ENCODE measurements at places on chromosomes 11 and 22.

DNA sequence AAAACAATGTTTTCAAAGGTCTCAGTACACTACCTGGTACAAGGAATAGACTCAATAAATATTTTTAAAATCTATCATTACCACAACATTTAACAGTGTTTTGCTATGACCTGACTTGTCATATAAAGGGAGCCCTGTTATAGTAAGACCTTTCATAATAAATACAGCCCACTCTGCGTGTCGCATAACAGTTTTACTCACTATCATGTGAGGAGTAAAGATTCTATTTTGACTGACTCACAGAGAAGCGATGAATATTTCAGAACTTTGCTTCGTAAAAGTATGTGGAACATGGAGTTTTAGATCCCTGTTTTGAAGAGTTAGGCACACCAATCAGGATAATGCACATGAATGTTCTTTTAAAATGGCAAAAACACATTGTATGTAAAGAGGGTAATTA lies 531.2 kb downstream of the KCNA4 start:
- no peak for DNase-seq

- DNase-seq = no peak
Observed at GRCh38 chr22:35384527-35384926, 3.6 kb downstream of the HMOX1 start.

GRCh38 chr22:17548010-17548755 lies 15.1 kb upstream of the SLC25A18 start:
- no peak for DNase-seq

GRCh38 chr11:61034704-61035525 lies 63.4 kb downstream of the CD6 start:
- DNase-seq = no peak

DNA sequence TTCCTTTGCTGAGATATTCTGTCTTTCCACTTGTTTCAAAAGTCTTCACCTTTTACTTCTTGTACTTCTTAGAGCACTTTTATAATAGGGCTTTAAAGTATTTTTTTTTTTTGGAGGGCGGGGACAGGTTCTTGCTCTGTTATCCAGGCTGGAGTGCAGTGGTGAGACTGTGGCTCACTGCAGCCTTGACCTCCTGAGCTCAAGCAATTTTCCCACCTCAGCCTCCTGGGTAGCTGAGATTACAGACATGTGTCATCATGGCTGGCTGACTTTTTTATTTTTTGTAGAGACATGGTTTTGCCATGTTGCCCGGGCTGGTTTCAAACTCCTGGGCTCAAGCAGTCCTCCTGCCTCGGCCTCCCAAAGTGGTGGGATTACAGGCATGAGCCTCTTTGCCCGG lies 57.9 kb downstream of the DYNC2H1 start:
- no peak for DNase-seq

GRCh38 chr11:72642043-72642883 lies 32.0 kb downstream of the PDE2A start:
- DNase-seq = no peak

DNA sequence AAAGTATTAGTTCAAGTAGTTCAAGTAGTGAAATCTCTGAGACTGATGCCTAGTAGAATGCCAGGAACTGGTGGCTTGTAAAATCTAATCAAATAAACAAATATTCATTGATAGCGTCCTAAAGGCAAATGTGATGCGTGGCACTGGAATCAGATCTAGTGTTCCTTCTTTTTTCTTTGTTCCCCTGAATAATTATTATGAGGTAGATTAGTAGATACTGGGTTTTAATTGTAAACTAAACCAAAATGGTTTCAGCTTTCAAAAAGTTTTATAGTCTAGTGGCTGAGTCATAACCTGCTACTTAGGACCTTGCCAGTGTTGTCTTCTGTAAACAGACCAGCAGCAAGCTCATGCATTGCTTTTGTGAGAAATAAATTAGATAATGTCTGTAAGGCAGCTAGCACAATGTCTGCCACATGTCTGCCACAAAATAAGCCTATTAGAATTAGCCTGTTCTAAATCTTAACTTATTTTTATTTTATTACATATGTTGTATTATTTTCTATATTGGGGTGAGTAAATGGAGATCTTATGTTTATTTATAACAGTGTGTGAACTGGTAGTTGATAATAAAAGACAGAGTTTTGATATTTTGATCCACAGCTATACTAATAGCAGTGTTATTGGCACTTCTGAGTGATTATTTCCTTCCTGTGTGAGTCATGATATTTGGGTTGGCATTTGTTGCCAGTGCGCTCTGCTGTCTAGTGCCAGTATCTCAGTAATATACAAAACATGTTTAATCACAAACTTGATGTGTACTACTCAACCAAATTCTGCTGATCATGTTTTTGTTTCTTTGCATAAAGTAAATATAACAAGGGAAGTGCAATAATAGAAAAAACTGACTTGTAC lies 135.7 kb downstream of the TMEM135 start:
- DNase-seq = no peak

DNA sequence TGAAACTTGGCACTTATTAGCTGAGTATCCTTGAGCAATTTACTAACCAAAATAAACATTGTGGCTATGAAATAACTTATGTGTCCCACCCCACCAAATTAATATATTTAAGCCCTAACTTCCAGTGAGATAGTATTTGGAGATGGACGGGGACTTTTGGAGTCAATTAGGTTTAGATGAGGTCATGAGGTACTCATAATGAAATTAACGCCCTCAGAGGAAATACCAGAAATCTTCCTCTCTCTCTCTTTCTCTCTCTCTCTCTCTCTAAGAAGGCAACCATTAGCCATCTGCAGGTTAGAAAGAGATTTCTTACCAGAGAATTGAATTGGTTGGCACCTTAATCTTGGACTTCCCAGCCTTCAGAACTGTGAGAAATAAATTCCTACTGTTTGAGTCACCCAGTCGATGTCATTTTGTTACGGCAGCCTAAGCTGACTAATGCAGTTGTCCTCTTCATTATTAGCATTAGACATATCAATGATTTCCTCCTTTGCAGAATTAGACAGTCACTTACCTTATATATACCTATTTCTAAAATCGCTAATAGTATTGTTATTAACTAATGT lies 1284.0 kb downstream of the FAM181B start:
- no peak for DNase-seq

DNA sequence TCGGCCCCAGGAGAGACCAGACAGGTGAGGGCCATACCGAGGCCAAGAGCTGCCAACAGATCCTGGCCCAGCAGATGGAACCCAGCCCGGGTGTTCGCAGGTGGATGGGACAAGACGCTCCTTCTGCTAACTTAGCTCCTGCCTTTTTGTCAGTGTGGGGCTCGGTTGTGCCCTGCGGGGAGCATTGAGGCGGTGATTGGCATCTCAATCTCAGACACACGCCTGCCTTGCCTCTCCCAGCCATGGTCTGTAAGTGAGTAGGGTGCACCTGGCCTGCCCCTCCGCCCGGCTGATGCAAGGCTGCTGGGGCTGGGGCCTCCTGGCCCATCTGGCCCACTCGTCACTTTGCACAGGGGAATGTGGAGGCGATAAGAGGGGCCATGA lies 350.1 kb downstream of the TBC1D22A start:
- no peak for DNase-seq

- DNase-seq = no peak
Observed at GRCh38 chr11:34203377-34203871, 98.0 kb downstream of the NAT10 start.

- DNase-seq = no peak
Observed at GRCh38 chr11:64065712-64066111, 30.0 kb downstream of the FLRT1 start.

DNA sequence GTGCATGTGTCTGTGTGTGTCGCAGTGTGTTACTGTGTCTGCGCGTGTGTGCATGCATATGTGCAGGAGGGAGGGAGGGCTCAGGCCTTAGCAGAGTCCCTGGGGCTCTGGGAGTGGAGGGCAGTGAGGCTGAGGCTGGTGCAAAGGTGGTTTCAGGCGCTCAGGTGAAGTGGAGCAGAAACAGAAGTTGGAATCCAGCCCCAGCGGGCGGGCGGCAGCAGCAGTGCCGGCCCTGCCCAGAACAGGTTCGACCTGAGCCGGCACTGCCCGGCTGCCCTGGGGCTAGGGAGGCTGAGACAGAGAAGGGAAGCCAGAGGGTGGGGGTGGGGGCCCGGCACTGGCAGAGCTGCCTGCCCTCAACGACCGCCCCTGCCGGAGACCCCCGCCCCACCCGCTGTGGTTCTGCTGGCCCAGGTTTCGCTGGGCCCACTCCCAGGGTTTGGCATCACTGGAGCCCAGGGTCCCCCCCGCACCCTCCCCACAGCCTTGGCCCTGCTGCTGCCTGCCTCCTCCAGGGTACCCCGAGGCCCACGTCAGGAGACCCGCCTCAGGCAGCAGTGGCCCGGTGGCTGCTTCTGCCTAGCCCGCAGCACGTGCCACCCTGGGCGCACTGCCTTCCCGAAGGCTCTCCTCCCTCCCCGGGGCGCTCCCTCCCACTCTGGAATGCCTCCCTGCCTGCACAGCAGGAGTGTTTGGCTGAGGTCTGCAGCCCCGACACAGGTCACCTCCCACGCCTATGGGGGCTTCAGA lies 13.3 kb downstream of the ASCL2 start:
- no peak for DNase-seq

GRCh38 chr11:96335388-96335787 lies 7.6 kb downstream of the MAML2 start:
- DNase-seq = no peak

- no peak for DNase-seq
Observed at GRCh38 chr11:18737642-18738041, 11.7 kb upstream of the IGSF22 start.

DNA sequence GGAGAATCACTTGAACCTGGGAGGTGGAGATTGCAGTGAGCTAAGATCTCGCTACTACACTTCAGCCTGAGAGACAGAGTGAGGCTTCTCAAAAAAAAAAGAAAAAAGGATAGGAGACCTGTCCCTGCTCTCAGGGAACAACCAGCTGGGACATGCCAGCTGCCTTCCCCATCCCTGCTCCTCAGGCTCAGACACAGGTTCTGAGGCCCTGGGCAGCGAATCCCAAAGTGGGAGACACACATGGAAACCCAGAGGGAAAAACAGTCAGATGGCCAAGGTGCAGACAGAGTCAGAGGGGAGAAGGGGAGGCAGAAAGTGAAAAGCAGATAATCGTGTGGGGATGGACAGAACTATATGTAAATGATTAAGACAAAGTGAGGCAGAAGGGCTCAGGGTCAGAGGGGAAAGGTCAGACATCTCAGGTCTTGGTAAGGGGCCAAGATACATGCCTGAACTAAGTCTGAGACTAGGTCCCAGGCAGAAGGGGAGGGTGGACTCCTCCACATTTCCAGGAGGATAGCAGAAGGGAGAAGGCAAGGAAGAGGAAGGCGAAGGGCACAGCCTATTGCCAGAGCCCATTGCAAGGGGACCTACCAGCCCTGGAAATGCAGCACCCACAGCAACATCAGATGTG lies 14.2 kb downstream of the STARD10 start:
- no peak for DNase-seq

GRCh38 chr11:61181489-61181888 lies 20.3 kb upstream of the VPS37C start:
- no peak for DNase-seq

DNA sequence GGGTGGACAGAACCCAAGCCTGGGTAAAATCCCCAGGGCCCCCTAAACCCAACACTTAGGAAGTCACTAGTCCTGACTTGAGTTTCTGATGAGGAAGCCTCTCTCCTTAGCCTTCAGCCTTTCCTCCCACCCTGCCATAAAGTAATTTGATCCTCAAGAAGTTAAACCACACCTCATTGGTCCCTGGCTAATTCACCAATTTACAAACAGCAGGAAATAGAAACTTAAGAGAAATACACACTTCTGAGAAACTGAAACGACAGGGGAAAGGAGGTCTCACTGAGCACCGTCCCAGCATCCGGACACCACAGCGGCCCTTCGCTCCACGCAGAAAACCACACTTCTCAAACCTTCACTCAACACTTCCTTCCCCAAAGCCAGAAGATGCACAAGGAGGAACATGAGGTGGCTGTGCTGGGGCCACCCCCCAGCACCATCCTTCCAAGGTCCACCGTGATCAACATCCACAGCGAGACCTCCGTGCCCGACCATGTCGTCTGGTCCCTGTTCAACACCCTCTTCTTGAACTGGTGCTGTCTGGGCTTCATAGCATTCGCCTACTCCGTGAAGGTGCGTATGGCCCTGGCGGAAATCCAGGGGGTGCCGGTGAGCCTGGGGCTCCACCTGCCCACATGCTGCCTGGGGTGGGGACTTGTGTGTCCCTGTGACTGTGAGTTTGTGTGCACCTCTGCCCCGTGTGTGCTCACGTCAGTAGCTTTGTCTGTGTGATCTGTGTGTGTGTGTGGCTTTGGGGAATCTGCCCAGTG lies at the start of gene IFITM1:
IFITM1 (plus strand) TSS at position 254 of the 767 bp plus-strand sequence; CDS start at position 385, 131 bp downstream.
- DNase-seq = no peak

- no peak for DNase-seq
Observed at GRCh38 chr11:62716206-62716605, 8.7 kb downstream of the GNG3 start.

GRCh38 chr11:83438438-83438837 lies 152.3 kb upstream of the CCDC90B start:
- DNase-seq = no peak

DNA sequence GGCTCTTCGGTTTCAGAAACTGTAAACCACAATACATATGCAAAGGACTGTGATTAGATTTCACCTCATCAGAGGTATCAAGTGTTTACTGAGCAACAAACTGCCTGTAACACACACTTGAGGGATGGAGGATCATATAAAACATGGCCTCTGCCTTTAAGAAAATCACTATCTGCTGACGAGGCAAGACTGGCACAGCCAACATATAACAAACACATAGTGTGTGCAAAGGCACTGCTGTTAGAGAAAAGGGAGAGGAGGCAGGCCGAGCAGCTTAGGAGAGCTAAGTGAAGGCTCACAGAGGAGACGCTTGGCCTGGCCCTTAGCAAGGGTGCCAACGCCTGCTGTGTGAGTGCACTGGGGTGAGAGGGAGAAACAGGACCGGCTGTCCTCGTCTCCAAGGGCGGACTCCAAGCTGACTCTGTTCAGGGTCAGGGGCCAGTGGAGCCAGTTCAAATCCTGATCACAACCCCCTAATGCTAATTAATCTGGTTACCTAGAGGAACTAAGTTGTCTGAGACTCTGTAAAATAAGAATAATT lies 48.2 kb downstream of the LRFN4 start:
- DNase-seq = no peak

DNA sequence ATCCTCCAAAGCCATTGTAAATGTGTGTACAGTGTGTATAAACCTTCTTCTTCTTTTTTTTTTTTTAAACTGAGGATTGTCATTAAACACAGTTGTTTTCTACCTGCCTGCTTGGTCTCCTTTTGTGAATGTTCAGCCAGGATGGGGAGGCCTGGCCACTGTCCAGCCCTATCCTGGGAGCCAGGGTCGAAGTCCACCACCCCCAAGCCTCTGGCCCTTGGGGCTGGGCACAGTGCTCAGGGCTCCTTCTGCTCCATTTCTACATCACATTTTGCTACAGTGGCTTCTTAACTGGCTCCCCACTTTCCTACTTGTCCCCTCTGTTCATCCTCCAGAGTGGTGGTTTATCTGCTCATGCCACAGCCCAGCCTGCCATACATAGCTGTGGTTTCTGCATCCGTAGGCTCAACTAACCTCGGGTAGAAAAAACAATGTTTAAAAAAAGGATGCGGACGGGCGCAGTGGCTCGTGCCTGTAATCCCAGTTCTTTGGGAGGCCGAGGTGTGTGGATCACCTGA lies 2.5 kb upstream of the SMARCB1 start:
- DNase-seq = no peak

GRCh38 chr11:1196516-1197391 lies 26.1 kb upstream of the MUC5B start:
- no peak for DNase-seq

- DNase-seq = no peak
Observed at GRCh38 chr22:28344918-28345703, 334.5 kb downstream of the TTC28 start.

GRCh38 chr11:127651175-127651887 lies 650.8 kb upstream of the KIRREL3 start:
- DNase-seq = no peak

- DNase-seq = no peak
Observed at GRCh38 chr22:27635852-27636251, 165.7 kb downstream of the MN1 start.
